Activated CD8-positive, alpha-beta memory T cell treated with anti-CD3 and anti-CD28 coated beads for 1 hour (primary cell): ENCODE measurements at places on chromosomes 12 and 14.

DNA sequence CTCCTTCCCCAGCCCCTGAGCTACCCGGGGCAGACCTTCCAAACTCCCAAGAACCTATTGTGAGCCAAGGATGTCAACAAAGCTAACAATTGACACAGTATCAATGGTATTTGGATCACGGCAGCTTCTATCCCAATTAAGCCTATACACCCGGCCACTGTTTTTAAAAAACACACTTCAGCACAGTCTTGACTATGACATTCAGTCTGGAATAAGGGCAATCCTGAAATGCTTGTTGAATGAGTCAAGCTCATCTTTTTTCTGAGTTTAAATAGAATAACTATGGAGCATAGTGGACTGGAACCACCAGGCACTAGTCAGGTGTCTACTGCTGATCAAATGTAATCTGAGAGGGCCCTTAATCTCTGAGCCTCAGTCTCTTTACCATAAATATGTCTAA lies 5.7 kb downstream of the DENND5B start:
- no peak for DNase-seq

DNA sequence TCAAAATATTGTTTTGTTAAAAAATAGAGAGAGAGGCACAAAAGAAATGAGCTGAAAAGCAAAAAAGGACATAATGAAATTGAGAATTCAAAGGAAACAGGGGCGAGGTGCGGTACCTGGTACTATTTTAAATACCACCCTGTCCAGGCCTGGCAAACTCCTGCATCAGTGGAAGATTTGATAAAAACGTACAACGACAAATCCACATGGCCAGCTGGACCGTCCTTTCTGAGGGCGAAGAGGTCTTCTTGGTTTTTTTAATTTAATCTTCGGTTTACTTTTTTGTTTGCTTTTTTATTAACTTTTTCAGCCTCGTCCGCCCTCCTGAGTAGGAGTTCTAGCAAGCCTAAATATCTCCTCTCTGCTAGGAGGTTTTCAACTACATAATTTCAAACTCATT lies 11.9 kb downstream of the BCL11B start:
- DNase-seq = no peak

DNA sequence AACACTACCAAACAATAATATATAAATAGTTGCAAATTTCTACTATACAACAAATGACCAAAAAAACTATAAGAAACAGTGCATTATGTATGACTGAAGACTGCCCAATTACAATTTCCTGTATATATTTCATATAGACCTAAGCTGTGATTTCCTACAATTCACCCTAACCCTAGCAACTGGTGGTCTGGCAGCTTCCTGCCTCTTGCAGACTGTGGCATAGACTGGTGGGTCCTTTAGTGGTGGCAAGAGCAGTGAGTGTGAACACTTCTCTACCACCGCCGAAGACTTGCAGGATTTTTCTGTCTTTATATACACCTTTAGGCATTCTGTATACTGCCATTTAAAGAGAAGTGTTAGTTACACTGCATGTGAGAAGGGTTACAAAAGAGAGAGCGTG lies 43.6 kb upstream of the CMAS start:
- DNase-seq = no peak

- DNase-seq = no peak
Observed at GRCh38 chr12:126936181-126936851, 1330.7 kb upstream of the TMEM132C start.

GRCh38 chr12:50603817-50604639 lies 99.2 kb downstream of the DIP2B start:
- DNase-seq = no peak

GRCh38 chr14:34676516-34677211 lies 37.7 kb downstream of the CFL2 start:
- DNase-seq = no peak

- DNase-seq = no peak
Observed at GRCh38 chr14:95189367-95190132, 32.2 kb upstream of the DICER1 start.
